ENCODE measurements at places on chromosomes 11 and 22.

DNA sequence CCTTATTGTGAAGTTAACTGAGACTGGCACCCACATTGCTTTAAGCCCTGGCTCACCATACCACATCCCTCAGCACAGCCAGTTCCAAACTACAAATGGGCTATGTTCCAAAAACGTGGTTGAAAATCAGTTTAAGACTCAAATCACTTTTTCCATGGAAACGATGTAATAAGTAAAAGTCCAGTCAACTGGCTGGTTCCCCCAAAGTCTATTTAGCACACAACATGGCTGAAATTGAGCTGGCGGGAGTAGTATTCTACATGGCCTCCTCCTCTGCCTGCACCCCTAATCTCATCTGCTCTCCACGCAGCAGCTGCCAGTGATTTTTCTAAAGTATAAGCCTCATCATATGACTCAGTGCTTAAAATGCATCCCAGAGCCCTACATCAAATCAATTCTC lies 40.9 kb upstream of the BIRC3 start:
- no peak for DNase-seq

- DNase-seq, result no peak
These were observed 14.9 kb downstream of the PPM1F start for GRCh38 chr22:21937821-21938070.

GRCh38 chr22:39144101-39144767 lies 8.2 kb downstream of the CBX7 start:
- DNase-seq, result no peak

DNA sequence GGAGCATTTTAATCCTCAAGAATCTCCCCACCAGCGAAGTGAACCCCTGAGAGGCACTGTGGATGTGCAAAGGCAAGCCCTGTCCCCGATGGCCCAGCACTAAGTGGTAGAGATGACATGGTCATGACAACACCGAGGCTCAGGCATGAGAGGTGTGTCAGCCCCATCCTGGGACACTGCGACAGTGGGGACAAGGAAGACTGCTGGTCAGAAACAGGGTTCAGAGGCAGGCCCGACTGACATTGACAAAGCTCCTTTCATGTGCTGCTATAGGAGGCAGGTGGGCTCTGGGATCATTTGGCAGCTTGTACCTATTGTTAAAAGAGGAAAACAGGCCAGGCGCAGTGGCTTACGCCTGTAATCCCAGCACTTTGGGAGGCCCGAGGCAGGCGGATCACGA lies 54.3 kb upstream of the MYEOV start:
- no peak for DNase-seq

DNA sequence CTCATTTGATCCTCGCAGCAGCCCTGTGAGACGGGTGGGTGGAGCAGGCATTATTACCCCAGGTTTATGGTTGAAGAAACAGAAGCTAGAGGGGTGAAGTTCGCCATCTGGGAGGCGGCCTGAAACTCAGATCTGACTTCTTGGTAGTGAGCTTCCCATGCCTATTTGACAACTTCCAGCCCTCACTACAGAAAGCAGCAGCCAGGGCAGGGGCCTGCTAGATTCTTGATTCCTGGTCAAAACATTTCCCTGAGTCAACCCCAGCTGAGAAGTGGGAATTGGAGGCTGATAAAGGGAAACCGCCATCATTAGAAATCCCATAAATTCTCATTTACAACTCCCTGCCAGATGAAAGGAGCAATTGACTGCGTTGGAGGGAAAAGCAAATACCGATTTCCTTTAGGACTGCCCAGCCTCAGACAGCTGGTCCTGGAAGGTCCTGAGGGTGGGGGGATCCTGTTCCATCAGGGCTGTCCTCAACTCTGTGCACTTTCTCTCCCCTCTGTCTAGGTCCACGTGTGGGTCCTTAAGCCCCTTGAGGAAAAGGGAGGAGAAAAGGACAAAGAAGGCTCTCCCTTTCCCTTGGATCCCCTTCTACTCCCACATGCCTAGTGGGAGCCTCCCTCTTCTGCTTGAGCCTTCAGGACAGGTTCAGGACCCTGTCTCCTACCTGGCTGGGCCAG lies 10.2 kb upstream of the NECTIN1 start:
- no peak for DNase-seq

DNA sequence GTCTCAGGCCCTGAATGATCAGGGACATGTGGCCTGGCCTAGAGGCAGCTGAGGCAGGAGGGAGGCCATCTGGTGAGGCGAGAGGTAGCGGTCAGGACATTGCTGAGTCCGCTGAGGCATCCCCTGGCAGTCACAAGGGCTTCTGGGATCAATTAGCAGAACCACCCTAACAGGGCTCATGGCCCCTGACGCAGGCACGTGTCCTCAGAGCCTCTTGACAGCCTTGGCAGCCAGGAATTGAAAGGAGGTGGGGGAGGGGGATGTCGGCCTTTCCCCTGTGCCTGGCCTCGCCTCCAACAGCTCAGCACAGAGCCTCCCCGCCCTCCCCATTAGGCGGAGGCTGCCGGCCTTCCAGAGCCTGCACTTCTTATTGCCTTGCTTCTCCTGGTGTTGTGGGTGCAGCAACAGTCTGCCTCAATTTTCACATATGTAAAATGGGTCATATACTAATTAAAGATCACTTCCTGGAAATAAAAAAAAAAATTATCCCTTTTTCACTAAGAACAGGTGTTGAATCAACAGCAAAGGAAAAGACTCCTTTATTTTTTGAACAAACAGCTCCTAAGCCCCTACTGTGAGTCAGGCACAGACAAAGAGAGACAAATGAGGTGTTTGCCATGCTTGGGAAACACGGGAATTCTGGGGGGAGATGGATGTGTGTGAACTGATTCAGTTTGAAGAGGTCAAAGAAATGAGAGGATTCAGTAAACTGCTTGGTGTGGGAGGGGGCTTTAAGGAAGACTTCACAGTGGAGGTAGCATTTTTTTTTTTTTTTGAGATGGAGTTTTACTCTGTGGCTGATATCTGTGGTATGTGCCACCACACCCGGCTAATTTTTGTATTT lies 55.3 kb downstream of the NFAM1 start:
- DNase-seq, result peak; percentile 78

GRCh38 chr11:100709233-100709957 lies 22.3 kb downstream of the ARHGAP42 start:
- DNase-seq, result no peak

GRCh38 chr11:11735586-11735985 lies 106.2 kb upstream of the USP47 start:
- no peak for DNase-seq

GRCh38 chr11:64667154-64667745 lies 55.7 kb downstream of the NRXN2 start:
- DNase-seq, result no peak

DNA sequence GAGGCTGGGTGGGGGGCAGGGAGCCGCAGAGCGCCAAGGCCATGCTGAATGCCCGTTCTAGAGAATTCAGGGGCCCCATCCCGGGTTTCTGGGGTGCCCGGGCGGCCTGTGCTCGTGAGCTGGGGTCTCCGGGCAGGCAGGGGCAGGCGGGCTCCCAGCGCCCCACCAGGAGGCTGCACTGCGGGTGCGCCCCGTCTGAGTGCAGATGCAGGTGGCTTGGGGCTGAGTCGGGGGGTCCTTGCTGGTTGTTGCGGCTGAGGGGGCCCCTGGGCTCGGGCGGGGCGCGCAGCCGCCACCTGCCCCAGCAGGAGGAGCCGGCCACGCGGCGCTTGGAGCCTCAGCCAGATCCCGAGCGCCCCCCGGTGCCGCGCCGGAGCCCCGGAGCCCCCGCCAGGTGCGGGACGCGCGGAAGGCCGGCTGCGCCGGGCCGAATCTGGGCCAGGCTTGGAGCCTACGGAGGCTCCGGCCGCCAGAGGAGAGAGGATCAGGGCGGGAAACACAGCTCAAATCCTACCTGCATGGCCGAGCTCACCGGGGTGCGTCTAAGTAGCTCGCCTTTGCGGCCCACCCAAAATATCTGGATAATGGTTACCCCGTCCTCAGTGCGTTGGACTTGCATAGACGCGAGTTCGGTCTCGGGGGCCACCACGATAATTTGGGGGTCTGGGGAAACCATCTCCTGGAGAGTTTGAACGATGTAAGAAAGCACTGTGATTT lies 590 bp upstream of the IGF2 start:
- DNase-seq, result no peak

- DNase-seq, result no peak
These were observed 37.1 kb downstream of the IGHMBP2 start for GRCh38 chr11:68940651-68941323.

GRCh38 chr11:64202992-64203391 lies 3.5 kb upstream of the FERMT3 start:
- DNase-seq, result no peak

GRCh38 chr22:44491269-44492035 lies 6.6 kb downstream of the RTL6 start:
- no peak for DNase-seq

- no peak for DNase-seq
These were observed 14.3 kb downstream of the OR2AG2 start for GRCh38 chr11:6757373-6757967.

DNA sequence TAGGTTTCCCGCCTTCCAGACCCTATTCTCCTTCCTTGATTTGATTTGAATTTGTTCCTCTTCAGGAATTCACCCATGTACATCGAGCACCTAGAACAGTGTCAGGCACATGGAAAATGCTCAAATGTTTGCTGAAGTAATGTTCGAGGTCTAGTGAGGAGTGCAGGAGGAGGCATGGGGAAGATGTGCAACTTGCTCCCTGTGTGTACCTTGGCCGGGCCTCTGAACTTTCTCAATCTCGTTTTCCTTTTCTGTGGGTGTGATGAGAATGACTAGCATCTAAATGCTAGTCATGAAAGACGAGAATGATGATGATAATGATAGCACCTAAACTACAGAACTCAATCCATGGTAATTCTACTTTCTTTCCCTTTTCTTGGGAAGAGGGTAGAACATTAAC lies 279.1 kb upstream of the PLET1 start:
- DNase-seq, result no peak

DNA sequence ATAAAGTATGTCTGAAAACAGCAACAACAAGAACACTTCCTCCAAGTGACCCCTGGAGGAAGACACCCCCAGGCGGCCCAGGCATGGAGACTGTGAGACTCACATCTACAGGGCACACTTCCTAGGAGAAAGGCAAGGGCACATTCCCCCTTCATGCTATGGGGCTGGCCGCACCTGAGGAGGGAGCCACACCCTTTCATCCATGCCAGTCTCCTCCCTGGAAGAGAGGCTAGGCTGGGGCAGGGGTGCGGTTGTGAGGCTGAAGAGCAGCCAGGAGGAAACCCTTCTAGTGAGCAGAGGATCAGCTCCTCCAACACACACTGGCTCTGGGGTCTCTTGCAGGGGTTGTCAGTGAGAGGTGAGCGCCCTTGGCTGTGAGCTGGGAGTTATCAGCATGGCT lies 678.8 kb downstream of the NTM start:
- DNase-seq, result no peak

GRCh38 chr22:42772647-42773046 lies 52.0 kb upstream of the A4GALT start:
- no peak for DNase-seq

DNA sequence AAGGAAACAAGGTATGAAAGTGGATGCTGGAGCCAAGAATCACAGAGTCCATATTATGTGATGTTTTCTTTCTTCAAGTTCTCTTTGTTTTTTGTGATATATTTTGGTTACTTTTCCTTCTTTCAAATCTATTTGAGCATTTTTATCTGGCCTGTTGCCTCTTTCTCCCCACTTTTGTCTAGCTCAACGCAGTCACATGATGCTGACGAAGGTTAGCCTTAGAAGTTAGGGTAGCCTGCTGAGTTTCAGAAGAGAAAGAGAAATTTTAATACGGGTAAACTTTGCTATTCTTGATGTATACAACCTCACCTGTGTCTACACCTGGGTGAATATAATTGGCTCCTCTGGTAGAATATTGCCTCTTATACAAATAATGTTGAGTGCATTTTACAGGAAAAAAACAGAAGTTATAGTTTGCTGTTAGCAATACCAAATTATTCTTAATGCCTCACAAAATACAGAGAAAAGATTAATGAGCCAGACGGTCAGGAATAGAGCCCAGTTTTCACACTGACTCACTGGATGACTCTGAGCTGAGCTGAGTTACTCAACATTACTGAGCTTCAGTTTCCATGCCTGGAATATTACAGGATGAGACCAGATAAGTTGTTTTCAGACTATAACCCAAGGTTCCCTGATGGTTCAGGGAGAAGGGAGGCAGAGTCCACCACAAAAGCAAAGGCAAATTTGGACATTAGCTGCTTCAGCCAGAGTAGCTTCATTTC lies 161.6 kb upstream of the BDNF start:
- no peak for DNase-seq

GRCh38 chr11:117704395-117705100 lies 92.5 kb downstream of the DSCAML1 start:
- no peak for DNase-seq

DNA sequence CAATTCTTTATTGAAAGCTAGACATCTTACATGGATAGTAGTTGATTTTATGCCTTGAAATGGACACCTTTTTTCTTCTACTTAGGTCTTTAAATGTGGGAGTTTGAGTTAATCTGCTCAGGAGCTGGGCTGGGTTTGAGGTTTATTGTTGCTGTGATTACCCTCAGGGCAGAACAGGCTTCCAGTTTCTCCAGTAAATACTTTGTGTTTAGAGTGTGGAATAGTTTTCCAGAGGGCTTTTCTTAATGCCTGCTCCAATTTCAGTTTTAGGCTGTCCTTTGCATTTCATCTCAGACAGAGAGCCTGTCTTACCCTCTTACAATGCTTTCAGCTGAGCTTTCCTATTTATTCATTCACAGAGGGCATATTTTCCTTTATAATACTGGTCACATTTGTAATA lies 69.9 kb upstream of the ADORA2A start:
- no peak for DNase-seq

- no peak for DNase-seq
These were observed 11.9 kb upstream of the NXF1 start for GRCh38 chr11:62817129-62817528.

DNA sequence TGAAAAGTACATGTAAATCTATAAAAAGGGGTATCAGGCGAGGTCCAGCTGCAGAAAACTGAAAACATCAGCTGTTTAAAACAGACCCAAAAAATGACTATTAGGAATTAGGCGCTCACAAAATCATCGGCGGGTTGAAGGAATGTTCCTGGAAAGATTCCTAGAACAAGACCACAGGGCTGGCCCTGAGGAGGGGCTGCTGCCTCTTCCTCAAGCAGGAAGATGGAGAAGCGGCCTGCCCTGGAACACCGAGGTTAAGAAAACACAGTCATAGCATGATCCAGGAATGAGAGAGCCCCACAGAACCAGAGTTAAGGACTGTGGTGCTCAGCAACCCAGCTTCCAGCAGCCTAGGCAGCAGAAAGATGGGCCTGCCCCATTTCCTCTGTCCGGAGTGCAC lies 78.4 kb downstream of the C11orf91 start:
- DNase-seq, result no peak

- no peak for DNase-seq
These were observed 63.6 kb downstream of the CD82 start for GRCh38 chr11:44628730-44629700.

Data from NCI-H510A (cell line).